ENCODE measurements at places on chromosomes 2 and 18.

- DNase-seq: no peak
Measured at GRCh38 chr2:235725016-235725489, 231.2 kb downstream of the AGAP1 start.

GRCh38 chr2:19068206-19068605 lies 290.2 kb downstream of the OSR1 start:
- no peak for DNase-seq

- DNase-seq: no peak
Measured at GRCh38 chr2:2869553-2869952, 508.1 kb downstream of the EIPR1 start.

DNA sequence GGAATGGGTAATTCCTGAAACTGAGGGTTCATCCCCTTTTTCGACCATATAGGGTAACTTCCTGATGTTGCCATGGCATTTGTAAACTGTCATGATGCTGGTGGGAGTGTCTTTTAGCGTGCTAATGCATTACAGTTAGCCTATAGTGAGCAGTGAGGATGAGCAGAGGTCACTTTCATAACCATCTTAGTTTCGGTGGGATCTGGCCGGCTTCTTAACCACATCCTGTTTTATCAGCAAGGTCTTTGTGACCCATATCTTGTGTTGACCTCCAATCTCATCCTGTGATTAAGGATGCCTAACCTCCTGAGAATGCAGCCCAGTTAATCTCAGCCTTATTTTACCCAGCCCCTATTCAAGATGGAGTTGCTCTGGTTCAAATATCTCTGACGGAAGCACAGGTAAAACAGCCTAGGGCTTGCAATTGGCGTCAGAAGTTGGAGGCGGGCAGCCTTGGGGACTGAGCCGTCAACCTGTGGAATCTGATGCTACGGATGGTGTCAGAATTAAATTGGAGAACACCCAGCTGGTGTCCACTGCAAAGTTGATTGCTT lies 19.5 kb downstream of the RALBP1 start:
- no peak for DNase-seq

DNA sequence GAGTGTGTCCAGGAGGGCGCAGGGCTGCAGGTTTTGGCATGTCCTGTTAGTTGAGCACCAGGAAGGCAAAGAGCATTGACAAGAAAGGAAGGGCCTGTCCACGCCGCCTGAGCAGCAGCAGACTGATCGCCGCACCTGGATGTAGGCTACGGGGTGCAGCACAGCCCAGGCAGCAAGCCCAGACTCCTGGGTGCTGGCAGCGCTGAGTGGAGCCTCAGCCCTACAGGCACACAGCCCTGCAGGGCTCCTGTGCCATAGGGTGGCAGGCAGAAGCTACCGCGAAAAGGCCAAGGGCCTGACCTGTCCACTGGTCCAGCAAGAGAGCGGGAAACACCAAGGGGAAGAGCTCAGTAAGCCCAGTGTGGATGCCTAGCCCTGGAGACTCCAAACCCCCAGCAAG lies 198.0 kb downstream of the HDAC4 start:
- DNase-seq: no peak

- no peak for DNase-seq
Measured at GRCh38 chr2:239466061-239466754, 65.4 kb upstream of the HDAC4 start.

- no peak for DNase-seq
Measured at GRCh38 chr2:26269571-26270158, 24.9 kb downstream of the HADHB start.

- no peak for DNase-seq
Measured at GRCh38 chr2:20634507-20635112, 16.3 kb downstream of the HS1BP3 start.

DNA sequence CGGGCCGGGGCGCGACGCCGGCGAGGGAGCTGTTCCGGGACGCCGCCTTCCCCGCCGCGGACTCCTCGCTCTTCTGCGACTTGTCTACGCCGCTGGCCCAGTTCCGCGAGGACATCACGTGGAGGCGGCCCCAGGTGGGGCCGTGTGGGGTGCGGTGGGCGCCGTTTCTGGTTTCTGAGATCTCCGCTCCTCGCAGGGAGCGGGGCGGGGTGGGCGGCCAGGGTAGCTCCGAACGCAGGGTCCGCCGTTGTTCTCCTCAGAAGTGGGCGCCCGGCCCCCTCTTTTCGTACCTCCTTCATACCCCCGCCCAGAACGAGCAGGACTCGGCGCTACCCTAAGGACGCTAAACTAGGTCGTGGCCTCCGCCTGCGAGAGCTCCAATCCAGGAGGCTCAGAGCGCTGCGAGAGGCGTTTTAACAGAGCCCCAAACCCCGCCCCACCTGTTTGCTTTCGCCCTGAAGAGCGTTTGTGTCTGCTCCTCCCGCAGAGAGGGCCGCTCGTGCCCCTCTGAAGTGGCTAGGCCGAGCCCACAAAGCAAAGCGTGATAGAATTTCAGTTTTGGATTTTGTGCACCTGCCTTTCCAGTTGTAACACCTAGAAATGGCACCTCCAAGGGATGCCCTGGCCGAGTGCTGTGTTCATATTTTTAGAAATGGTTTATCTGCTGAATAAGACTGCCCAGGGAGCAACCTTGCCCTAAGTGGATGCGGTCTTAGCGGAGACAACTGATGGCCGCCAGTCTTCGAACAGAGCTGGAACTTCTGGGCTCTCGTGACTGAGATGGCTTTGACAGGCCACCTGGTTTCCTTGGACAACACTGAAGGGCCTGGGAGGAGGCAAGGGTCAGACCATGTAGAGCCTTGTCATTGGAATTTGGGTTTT lies 626 bp downstream of the CAPN10 start:
- no peak for DNase-seq

DNA sequence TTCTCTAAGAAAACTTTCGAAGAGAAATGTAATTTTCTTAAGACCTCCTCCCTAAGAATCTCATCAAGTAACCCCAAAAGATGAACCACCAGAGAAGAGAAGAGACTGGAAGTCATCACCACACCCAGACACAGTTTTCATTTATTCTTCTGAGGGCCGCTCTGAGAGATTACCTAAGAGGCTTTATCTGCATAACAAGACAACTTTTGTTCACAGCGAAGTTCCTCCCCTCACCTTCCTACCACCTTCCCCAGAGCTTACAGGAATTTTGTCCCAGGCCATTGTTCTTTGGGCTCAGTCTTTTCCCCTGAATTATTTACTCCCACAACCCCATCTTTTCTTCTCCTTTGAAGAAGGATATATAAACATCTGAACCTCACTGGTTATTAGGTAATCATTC lies 92.8 kb downstream of the AKAIN1 start:
- no peak for DNase-seq

DNA sequence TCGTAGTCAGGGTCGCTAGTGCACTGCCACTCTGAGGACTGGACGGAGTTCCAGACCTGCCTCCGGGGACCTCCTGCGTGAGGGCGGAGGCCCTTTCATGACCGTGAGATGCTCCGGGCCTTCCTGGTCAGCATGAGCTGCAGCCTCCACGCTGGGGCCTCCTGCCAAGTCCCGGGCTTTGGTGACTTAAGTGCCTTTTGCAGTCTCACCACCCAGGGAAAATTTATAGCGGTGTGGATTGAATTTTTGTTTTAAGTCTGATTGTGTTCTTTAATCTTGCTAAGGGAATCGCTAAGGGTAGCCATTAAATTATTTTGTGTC lies 33.6 kb downstream of the CHRNA1 start:
- DNase-seq: no peak

- no peak for DNase-seq
Measured at GRCh38 chr2:796141-796985, 119.2 kb upstream of the TMEM18 start.

DNA sequence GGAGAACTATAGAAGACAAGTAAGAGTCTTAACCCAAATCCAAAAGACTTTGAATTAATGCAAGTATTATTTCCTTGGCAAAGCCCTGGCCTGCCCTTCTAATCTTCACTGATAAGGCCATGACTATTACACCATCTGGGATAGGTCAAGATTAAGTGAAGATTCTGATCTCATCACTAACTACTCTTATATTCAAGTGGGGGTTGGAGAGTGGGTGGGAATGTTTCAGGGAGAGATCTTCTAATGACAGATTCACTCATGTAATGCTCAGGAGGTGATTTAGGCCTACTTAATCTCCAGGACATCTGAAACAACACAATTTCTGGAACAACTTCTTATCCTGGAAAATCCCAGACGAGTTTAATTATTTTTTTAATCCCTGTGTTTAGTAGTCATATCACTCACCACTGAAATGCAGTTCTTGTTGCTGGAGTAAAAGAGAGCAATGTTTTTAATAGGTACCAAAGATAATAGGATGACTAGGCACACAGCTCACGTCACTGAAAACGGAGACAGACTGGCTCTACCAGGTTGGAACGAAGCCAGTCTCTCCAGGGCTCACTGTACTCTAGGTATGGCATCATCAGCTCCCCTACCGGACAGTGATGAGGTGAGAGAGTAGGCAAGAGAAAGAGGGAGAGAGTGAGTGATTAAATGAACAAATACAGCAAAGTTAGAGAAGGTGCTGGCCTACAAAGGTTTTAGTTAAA lies 133.1 kb downstream of the NCKAP5 start:
- DNase-seq: no peak

DNA sequence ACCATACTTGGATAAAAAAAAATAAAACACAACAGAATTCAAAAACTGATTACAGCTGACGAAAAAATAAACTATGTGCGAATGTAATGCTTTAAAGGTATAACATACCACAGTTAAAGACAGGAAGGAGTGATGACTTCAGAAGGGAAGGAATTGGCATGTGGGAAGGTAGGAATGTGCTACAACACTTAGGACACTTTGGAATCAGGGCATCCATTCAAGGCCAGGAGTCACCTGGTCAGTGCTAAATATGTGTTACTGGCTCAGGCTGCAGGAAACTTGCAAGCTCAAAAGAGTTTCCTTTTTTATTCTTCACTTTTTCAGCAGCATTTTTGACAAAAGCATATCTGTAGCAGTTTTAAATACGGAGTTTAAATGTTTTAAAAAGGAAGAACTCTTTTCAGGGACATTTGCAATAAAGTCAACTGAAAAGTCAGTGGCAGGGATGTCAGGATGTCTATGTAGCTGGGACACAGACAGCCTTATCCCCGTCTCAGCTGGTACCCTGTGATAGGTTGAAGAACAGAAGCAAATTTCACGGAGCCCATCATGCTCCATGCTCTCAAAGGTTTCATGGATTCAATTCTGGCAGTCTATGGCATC lies 138.0 kb upstream of the KLHL14 start:
- no peak for DNase-seq

DNA sequence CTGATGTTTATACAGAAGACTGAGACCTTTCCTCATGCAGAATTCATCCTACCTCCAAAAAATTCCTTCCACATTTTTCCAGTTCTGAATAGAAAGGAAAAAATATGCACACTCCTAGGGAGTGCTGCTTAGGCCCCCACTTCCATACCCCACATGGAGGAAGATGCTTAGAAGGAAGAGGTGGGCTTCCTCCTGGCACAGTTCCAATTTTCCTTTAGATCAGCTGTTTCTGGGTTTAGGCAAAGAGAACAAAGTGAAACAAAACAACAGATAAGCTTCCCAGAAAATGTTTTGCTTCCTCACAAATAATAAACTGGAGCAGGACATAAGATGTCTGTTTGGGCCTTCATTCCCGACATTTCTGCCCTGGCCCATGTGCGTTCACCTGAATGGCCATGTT lies 172.6 kb downstream of the PRPF40A start:
- no peak for DNase-seq

GRCh38 chr2:44211183-44211582 lies 42.5 kb downstream of the PPM1B start:
- no peak for DNase-seq

GRCh38 chr2:196099916-196100315 lies 31.3 kb upstream of the DNAH7 start:
- no peak for DNase-seq

DNA sequence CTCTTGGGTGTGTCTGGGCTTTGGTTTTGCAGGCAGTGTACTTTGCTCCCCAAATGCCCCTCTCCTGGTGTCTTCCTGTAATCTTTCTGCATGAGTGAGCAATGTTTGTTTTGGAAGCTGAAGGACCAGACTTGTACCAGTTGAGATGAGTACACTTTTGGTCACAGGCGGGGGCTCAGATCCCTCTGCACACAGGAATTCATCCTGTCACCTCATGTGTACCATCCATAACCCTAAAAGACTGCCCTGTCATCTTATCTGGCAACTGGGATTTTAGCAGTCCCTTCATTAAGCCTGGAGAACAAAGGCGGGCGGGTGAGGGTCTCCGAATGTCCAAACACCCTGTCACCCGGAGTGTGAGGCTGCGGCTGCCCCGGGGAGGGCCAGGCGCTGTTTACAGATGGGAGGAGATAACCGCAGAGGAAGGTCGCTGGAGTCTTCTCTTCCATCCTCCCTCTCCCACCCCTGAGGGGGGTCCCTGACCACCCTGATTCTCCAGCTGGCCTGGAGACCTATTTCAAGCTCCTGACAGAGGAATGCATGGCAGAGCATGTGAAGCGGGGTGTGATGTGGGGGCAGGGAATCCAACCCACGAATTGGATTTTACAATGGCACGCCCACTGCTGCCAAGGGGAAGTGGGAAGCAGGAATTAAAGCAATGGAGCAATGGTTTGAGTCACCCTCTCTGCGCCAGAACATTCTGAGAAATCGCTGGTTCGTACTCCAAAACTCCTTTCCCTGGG lies 158.2 kb upstream of the MYCN start:
- DNase-seq: no peak

- peak; percentile 51 for DNase-seq
Measured at GRCh38 chr18:62131301-62131909, 55.5 kb downstream of the PIGN start.

- DNase-seq: no peak
Measured at GRCh38 chr18:57644540-57644939, 22.9 kb upstream of the NARS1 start.

GRCh38 chr2:160703648-160704585 lies 210.3 kb upstream of the RBMS1 start:
- no peak for DNase-seq

DNA sequence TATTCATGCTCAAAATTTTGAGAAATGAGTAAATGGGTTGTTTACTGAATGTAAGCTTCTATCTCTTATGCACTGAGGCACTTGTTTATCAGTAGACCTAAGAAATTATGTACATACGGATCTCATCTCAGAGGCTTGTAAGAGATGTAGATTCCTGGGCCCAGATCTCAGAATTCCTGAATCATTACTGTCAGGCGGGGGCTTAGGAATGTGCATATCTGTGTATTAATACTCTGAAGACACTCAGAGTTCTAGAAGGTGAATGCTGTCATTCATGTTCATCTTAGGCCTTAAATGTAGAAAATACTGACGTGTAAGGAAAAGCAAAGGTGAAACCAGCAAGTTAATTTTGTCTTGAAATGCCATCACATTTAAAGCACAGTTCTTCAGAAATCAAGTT lies 169.6 kb downstream of the FMNL2 start:
- DNase-seq: no peak

DNA sequence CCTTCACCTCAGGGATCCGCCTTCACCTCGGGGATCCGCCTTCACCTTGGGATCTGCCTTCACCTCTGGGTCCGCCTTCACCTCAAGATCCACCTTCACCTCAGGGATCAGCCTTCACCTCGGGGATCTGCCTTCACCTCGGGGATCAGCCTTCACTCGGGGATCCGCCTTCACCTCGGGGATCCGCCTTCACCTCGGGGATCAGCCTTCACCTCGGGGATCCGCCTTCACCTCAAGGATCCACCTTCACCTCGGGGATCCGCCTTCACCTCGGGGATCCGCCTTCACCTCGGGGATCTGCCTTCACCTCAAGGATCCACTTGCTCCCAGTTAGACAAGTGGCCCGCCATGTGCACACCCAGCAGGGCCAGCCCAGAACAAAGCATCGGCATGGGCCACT lies 7.3 kb downstream of the KIF1A start:
- DNase-seq: no peak

Measured in D721Med (cell line).